ENCODE measurements at places on chromosomes 4 and X.
A peak's percentile ranks its signal among the peaks of the same experiment; 100 is the strongest.

DNA sequence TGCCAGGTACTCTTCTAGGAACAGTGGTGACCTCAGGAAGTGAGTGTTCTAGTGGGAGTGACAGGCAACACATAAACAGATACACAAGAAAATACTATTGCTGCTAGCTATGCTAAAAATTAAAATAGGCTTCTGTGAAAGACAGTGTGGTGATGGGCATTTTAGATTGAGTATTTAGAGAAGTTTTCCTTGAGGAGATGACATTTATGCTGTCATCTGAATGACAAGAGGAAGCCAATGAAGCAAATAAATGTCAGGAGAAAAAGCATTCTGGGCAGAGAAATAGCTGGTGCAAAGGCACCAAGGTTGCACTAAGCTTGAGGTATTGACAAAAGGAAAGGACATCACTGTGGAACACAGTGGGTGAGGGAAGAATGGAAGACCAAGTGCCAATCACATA, 18.0 kb downstream of the NDNF start:
- no peak for DNase-seq

DNA sequence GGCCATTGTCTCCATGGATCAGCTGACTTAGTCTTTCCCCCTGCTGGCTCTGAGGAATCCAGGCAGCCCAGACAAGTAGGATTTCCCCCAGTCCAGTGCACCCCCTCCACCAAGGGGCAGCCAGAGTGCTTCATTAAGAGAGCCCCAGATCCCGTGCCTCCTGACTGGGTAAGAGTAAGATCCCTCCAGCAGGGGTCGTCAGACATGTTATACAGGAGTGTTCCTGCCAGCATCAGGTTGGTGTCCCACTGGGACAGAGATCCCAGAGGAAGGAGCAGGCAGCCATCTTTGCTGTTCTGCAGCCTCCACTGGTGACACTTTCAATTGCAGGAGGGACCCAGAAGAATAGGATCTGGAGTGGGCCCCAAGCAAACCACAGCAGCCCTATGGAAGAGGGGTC, 29.0 kb upstream of the INPP4B start:
- DNase-seq, result no peak

GRCh38 chr4:12005471-12005870, 576.8 kb upstream of the HS3ST1 start:
- DNase-seq, result no peak

GRCh38 chrX:47831788-47832187, 4.9 kb upstream of the ZNF81 start:
- peak; percentile 19 for DNase-seq

DNA sequence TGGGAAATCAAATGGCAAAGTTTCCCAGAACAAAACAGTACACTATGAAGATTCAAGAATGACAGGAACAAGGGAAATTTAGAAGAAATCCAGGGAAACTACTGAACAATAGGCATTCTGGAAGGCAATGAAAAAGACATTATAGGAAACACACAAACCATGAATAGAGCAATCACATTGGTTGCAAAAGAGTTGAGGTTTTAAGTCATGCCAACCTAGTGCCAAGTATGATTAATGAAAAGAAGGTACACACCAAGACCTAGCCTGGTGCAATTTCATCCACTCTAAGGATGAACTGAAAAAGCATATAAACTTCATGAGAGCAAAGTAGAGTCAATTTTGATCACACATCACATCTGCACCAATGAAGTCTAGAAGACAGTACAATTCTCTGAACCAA, 326.9 kb downstream of the PDHA2 start:
- DNase-seq, result no peak

DNA sequence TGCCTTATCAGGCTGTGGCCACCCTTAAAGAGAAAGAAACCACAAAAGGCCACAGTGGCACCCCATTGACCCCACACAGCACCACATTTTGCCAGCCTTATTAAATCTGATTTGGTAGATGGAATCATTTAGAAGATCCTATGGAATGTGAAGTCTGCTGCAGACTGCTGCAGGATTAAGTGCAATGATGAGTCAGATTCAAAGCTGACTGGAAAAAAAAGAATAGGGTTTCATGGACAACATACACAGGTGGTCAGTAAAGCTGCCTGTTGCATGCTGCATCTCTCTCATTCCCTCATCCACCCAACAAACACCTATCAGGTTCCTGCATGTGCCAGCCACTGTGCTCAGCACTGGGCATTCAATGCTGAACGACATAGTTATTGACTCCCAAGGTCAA, 56.6 kb downstream of the CHST7 start:
- DNase-seq, result no peak

GRCh38 chr4:23392860-23393458, 496.9 kb downstream of the PPARGC1A start:
- no peak for DNase-seq

All from activated T-helper 1 cell treated with Interleukin-2 at 50 U/mL for 16 hours (primary cell).